ENCODE measurements at places on chromosomes 12 and 14. TPM values are rescaled to one million over a fixed set of nuclear protein-coding genes. Genes with fewer than 3 reads are reported as not detected.

Gene TEAD4
- total RNA-seq, result 42.5 TPM

Gene AICDA
- total RNA-seq, result 0.75 TPM

Gene ENDOU
- total RNA-seq, result 0.32 TPM

DNA sequence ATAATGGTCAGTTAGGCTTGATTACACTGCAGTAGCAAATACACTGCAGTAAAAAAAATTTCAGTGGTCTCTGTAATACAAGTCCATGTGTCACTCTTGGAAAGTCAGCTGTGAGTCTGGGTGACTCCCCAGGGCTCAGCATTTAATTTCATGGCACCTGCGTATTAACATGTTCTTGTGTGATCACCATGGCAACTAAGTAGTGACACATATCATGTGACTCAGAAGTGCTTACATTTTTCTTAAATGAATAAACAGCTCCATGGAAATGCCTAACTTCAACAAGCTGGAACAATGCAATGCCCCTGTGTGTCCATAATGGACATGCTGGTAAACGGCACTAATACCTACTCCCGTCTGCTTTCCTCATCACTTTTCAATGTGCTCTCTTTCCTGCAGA lies 88.5 kb upstream of the ANO4 start:
- H3K27ac ChIP-seq, result no peak overlapping the region
- peaks cover 4% of the 10 kb centered on the region for H3K27me3 ChIP-seq
- no peak overlapping the region for H3K4me3 ChIP-seq
- DNase-seq, result no peak

GRCh38 chr14:94481468-94482131 lies 5.6 kb upstream of the SERPINA9 start:
- no peak for DNase-seq
- no peaks in the 10 kb centered on the region for H3K4me1 ChIP-seq
- no peak overlapping the region for H3K27ac ChIP-seq

DNA sequence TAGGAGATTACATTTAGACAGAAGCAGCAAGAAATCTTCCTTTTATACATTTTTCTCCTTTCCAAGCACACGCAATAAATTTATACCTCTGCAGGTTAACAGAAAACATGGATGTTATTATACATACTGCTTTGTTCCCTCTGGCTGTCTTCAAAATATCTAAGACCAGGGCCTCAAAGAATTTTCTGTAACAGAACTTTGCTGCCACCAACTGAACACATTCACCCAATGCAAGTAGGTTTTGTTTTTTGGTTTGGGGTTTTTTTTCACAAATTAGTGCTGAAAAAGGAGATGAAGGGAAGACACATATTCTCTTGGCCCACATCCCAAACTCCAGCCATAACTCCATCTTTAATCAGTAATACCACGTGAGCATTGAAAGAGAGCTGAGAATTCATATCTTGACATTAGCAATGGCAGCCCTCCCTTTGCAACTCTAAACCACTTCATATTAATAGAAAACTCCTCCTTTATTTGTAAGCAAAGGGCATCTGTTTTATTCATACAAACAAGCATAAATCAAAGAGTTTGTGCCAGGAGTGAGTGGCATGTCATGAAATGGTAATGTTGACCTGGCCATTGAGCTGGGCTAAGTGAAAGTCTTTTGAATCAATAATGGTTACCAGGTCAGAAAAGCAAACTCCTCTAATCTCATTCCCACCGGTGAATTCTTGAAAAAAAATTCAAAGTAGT lies 150.8 kb upstream of the FSCB start:
- H3K27me3 ChIP-seq, result no peaks in the 10 kb centered on the region
- H3K4me1 ChIP-seq, result no peaks in the 10 kb centered on the region
- no peak for DNase-seq
- no peak overlapping the region for H3K27ac ChIP-seq
- no peak overlapping the region for H3K4me3 ChIP-seq
- H3K36me3 ChIP-seq, result no peaks in the 10 kb centered on the region
